Naive thymus-derived CD4-positive, alpha-beta T cell (primary cell): ENCODE measurements at places on chromosomes 6 and 20.
A peak's percentile ranks its signal among the peaks of the same experiment; 100 is the strongest.

- no peak for DNase-seq
Observed at GRCh38 chr6:29968130-29968529, 25.8 kb downstream of the HLA-A start.

DNA sequence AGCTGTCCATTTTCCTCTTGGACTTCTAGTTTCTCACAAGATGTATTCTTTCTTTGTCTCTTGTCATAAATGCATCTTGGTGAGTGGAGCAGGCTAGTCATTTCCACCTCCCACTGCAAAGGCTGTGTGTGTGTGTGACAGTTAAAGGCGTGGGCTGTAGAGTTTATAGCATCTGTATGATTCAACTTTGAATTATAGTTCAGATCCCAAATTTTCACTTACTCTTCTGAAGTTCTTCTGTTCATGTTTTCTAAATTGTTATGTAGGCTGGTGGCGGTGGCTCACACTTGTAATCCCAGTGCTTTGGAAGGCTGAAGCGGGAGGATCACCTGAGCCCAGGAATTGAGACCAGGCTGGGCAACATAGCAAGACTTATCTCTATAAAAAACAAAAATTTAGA lies 44.7 kb upstream of the GRIK2 start:
- DNase-seq, result no peak

DNA sequence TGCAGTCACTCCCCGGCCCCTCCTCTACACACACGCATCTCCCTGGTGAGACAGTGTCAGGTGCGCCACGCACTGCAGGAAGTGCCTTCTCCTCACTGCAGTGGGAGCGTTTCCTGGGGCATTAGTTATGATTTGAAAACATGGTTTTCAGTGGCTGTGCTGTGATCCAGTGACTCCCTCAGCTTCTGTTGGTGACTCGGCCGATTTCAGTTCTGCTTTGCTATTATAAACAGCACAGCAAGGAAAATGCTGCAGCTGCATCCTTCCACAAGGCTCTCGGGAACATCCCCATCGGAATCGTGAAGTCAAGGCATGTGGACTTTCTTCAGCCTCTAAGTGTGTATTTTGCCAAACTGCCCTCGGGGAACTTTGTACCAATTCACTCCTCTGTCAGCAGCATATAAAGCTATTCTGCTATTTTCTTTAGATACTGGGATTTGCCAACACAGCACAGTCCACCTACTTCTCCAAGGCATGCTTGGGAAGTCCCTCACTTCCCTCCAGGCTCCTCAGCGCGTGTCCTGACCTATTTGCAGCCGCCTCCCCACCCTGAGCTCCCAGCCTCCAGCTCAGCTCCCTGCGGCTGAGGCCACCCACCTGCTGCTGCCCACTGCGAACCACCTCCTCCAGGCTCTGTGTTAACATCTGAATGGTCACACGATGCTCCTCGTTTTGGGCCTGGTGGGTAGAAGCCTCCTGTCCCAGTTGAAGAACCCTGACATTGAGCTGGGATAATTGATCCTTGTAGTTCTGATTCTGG lies 54.5 kb downstream of the GINS1 start:
- DNase-seq, result no peak

DNA sequence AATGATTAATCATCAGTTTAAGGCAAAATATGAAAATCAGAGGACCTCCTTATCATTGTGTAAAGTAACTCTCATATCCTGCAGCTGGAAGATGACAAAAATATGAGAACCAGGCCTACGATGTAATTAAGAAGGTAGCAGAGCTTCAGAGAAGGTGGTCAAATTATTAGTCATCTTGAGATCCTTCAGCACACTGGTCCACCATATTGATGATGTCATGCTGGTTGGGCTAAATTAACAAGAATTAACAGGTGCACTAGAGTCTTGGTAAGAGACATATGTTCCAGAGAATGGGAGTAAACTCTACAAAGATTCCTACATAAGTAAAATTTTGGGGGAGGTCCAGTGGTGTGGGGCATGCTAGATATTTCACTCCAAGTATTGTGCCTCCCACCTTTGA lies 112.8 kb downstream of the OTOR start:
- no peak for DNase-seq

DNA sequence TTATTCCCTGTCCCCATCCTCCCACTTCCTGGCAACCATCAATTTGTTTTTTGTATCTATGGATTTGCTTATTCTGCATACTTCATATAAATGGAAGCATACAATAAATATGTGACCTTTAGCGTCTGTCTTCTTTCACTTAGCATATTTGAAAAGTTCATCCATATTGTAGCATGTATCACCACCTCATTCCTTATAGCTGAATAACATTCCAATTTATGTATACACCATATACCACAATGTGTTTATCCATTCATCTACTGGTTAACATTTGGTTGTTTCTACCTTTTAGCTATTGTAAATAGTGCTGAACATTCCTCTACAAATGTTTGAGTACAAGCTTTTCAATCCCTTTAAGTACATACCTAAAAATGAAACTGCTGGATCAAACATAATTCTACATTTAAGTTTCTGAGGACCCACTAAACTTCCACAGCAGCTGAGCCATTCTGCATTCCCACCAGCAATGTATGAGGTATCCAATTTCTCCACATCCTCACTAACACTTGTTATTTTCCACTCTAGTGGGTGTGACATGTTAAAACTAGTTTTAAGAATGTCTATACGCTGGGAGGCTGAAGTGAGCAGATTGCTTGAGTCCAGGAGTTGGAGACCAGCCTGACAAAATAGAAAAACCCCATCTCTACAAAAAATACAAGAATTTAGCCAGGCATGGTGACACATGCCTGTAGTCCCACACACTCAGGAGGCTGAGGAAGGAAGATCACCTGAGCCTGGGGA lies 32.9 kb downstream of the NUDT3 start:
- no peak for DNase-seq

DNA sequence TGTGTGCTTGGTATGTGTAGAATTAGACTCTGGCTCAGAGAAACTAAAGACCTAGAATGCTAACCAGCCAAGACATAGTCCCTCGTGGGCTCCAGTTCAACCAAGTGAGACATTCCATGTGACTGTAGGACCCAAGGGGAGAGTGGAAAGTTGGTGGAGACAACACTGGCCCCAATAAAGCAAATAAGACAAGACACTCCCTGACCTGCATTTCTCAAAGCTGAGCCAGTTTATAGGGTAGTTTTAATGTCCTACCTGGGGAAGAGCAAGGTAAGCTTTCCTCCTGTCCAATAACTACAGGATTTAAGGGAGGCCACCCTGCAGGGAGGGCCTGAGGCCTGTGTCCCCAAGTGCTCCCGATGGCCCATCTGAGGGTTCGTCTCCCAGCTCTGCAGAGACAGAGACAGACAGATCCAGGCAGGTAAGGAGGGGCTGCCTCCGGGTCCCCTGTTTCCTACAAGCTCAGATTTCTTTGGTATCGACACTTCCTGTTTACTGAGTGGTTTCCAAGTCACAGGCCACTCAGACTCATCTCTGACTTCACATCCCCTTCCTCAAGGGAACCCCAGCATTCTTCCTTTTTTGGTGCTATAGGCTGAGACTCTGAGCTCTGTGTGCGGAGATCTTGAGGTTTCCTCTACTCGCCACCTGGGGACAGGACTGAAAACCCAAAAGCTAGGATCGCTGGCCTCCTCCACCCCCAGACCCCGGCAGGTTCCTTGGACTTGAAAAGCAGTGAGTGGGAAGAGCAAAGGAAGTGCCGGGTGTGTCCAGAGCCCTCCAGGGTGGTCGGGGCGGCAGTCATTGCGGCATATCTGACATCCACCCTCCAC lies 92.4 kb downstream of the PRND start:
- DNase-seq, result peak; percentile 89

DNA sequence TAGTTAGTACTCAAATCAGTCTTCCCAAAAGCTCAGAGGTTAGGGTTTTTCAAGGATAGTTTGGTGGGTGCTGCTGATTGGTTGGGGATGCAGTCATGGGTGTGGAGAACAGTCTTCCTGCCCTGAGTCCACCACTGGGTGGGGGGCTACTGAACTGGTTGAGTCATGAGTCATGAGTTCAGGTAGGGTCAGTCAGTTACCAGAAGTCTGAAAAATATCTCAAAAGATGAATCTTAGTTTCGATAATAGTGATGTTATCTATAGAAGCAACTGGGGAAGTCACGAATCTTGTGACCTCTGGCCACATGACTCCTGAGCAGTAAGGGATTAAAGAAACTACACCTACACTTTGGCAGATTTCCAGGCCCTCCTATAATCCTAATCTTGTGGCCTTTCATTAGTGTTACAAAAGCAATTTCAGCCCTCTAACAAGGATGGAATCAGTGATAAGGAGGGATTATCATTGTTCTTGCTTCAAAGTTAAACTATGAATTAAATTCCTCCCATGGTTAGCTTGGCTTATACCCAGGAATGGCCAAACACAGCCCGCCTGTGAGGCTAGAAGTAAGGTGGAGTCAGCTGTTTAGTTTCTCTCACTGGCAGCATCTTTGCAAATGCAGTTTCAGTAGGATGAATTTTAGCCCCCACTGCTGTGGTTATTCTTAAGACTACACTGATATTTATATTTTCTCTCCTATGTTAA lies 33.3 kb upstream of the NKAIN2 start:
- no peak for DNase-seq

- DNase-seq, result peak; percentile 60
Observed at GRCh38 chr20:53547664-53548239, 45.9 kb downstream of the ZNF217 start.

DNA sequence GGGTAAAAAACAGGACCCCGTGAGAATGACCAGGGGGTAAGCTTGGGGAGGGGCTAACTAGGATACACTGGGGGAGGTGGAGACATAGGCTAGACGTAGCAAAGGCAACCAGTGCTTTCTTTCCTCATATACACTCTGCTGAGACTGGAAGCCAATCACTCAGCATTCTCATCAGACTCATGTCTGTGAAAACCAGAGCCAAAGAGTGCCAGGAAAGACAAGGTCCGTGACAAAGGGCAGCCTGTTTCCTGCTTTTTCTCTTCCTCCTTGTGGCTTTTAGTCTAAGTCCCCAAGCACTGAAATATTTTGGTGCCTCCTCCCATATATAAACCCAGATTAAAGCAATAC lies 97.9 kb upstream of the NEDD9 start:
- no peak for DNase-seq

- no peak for DNase-seq
Observed at GRCh38 chr6:83970582-83970981, 63.0 kb upstream of the MRAP2 start.

- DNase-seq, result no peak
Observed at GRCh38 chr20:59242714-59243626, 57.4 kb upstream of the EDN3 start.

- no peak for DNase-seq
Observed at GRCh38 chr6:18405477-18406293, 18.5 kb downstream of the RNF144B start.

GRCh38 chr20:45094201-45094600 lies 6.7 kb downstream of the KCNS1 start:
- no peak for DNase-seq

DNA sequence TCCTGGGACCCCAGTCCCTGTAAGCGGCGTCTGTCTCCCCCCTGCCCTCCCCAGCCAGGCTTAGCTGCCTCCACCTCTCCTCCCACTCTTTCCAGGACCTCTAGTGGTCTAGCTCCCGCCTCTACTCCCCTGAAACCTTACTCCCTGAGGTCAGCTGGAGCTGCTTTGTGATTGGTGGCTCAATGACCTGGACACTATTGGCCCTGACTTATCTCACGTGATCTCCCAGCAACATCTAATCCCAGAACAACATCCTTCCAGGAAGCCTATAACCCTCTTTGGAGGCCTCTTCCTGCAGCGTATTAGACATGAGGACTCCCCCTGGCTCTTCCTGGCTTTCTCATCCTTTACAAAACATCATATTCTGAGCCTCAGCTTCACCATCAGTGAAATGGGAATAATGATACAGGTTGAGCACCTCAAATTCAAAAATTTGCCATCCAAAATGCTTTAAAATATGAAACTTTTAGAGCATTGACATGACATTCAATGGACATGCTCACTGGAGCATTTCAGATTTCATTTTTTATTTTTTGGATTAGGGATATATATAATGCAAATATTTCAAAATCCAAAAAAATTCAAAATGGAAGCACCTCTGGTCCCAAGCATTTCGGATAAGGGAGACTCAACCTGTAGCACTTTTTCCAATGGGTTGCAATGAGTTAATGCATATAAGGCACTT lies 16.3 kb upstream of the SRC start:
- no peak for DNase-seq

GRCh38 chr6:55643861-55644260 lies 64.9 kb upstream of the HMGCLL1 start:
- DNase-seq, result no peak

DNA sequence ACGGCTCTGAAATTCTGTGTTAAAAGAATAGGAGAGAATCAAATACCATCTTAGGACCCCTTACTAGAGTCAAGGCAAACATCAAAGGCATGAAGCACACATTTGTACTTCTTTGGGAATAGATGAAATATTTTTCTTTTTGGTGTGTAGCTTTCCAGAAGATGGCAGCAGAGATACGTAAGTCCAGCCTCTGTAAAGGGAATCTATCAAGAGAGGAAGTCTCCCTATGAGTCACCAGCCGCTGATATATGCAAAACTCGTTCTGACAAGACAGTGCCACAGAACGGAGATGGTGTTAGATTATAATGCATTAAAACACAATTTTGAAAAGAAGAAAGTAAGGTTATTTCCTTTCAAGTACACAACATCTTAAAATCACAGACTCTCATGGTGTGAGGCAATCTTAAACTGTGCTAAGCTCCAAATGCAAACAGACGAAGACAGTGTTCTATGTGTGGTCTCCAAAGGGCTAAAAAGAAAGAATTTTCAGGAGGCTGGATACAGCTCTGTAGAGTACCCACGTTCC lies 120.0 kb upstream of the AGPAT4 start:
- DNase-seq, result peak; percentile 27

DNA sequence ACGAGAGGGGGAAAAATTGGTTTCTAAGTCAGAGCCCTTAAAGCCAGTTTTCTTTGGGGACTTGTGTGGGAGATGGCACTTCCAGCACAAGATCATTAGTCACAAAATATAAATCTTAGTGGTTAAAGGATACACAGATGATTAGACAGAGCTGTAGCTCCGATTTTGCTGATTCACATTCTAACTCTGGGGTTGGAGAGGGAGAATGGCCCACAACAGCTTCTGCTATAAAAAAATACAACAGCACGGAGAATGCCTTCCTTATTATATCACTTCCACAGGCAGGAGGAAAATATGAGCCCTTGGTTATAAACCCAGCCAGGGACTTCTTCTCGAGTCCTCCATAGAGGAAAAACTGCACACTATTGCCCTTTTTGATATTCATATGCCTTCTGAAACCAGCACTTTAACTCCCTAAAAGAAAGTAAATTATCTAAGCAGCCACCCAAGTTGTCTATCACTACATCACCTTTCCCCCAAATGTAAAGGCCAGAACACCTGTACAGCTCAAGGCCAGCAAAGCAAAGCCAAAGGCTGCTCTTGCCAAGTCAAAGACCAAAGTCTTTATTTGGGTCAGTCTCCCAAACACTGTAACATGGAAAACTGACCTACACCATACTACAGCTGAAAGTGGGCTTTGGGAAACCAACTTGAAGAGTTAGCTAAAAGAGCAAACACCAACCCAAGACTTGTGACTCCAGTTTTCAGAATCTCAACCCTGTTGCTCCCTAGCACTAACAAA lies 10.4 kb downstream of the MRPL14 start:
- no peak for DNase-seq

DNA sequence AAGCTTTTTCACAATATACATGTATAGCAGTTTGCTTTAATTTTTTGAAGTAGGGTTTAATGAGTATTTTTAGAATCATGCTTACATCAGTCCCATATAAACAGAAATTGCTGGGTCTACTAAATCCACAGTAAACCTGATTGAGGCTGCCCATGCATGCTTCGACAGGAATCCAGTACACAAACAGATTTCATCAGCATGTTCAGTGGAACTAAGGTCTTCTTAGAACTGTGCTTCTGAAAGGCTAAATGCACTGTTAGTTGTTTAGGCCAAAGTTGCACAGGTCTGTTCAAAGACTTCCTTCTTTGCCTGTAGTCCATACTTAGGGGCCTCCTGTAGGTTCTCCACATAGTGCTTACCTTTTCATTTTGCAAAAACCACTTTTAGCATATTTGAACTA lies 42.5 kb upstream of the THBS2 start:
- DNase-seq, result no peak
